ENCODE measurements at places on chromosomes 1 and 21.

DNA sequence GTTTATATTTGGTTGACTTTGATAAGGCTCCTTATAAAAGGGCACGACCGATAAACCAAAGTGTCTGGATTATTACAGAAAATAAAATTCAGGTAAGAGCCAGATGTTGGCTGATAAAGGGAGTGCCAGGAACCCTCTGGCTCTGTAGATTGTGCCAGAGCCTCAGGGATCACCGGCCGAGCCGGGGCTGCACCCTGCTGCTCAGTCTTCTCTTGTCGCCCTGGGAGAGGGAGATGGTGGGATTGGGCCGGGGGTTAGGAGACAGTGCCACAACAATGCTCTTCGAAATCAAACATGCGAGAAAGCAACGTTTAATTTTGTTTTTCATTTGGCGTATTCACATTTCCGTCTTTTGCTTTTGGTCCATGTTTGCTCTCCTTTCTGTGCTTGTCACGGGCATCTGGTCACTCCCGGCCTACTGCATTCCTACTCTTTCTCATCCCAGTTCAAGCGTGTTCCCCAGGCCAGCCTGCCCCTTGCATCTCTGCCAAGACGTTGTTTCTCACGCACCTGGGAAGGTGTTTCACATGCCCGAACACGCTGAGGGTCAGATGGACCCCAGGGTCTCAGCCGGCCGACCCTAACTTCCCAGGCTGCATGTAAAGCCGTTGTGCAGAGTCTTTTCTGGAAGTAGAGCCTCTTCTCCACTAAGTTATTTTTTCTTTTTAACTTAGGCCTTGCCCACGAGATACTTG, 18.8 kb upstream of the C2CD2 start:
- DNase-seq = no peak

DNA sequence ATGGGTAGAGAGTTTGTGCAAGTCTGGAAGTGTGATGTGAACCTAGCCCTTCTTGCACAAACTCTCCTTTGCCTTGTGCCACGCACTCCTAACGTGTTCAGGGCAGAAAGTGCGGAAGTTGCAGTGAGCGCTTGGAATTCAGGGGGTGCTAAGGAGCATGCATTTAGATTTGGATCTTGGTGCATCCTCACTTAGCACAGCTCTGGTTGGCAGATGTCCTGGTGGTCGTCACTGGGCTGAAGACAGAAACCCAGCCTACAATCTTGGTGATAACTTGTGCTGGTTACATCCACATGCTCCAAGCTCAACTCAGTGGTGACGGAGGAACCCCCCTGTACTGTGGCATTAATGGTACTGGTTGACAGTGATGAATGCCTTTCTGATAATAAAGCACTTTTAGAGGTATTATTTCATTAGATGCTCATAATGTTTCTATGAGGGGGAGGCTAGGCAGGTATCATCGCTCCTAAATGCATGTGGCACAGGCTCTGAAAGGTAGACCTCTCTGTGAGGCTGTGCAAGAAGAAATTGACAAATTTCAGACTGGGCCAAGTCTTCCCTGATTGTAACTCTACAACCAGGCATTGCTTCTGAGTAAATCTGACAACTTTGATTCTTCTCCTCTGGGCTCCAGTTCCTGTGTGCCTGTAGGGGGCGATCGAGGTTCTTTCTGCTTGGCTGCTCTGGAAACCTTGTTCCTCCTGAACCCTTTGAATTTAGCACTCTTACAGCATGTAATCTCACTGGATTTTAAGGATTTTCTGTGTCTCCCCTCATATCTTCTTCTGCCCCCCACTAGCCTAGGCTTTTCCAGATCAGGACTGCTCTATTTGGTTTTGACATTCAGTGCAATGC, 40.6 kb downstream of the MAPKAPK2 start:
- DNase-seq = peak; percentile 30

DNA sequence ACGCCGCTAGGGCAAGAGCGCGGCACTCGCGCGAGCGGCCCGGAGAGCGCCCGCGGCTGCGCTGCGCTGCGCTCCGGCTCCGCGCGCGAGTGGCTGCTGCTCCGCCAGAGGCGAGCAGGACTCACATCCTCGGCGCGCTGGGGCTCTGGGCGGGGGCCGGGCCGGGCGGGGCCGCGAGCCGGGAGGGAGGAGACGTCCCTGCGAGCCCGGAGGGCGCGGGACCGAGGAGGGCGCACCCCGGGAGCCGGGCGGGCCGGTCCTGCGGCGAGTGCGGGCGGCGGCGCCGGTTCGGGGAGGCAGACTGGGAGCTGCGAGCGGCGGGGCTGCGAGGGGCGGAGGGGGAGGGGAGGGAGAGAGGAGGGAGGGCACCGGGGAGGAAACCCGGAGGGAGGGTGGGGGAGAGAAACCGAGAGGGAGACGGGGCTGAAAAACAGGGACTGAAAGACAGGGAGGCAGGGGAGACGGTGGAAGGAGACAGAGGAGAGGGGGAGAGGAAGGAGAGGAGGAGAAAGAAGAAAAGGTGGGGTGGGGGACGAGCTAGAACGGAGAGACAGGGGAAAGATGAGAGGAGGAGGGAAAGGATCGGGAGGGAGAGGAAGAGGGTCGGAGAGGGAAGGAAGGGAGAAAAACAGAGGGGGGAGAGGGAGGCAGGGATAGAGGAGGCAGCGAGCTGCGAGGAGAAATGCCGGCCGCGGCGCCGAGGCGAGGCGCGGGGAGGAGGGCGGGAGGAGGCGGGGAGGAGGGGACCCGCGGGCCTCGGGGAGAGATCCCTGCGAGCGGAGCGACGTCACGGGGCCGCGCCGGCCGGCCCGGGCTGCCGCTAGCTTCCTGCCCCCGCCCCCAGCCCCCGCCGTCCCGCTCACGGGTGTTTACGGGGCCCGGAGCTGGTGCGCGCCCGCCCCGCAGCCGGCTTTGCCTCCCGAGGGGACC, at the start of gene CAMK2N1:
TSS of gene CAMK2N1 (minus strand) at position 684 of the 930 bp plus-strand sequence. CDS start 831 bp downstream, outside the sequence.
- DNase-seq = peak; percentile 37

GRCh38 chr1:203361945-203362719, 11.2 kb upstream of the FMOD start:
- no peak for DNase-seq

GRCh38 chr1:81880781-81881180, 80.0 kb downstream of the ADGRL2 start:
- no peak for DNase-seq

DNA sequence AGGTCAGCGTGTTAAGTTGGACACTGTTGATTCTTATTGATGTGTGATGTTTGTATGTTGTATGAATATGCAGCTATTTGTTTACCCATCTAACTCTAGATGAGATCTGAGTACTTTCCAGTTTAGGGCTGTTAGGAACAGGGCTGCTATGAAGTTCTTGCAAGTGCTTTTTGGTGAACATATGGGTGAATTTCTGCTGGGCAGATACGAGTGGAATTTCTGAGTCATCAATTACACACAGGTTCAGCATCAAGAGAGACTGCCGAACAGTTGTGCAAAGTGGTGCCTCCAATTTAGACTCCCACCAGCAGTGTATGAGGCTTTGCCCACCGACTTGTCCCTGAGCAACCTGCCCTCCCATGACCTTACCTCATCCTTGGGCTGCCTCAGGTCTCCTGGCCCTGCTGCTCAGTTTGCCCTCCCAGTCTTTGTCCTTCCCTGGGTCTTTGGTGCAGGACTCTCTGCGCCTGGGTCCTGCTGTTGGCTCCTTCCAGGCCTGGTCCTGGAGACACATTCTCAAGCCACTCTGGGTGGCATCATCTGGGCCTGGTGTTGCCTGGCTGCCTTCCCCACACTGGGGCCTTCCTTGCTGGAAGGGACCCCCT, 343.6 kb downstream of the PTPRU start:
- DNase-seq = no peak

DNA sequence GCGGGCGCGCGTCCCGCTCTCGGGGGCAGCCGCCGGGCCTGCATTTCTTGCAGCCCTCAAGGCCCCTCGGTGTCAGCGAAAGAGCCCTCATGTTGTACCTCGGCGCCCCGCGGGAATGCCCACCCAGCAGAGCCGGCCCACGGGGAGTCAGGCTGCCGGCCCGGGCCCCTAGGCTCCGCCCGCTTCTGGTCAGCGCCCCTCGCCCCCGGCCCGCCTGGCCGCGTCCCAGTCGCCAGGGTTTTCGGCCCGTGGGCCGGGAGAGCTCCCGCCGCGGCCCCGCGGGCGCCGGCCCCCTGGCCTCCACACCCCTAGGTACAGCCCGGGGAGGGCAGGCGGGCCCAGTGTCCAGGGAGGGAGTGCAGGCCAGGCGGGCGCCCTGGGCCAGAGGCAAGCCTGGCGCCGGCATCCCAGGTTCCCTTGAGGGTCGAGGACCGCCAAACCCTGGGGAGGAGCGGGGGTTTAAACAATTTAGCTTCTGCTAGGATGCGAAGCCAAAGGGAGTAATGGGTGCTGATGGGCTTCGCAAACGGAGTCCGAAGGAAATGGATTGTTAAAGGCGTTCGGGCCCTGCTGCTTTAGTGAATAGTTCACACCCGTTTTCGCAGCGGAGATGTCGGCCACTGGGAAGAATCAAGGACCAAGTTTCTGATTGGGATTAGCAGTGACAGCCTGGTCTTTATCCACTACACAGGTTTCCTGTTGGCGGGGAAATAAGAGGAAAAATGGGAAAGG, 486 bp upstream of the KCNA3 start:
- no peak for DNase-seq

DNA sequence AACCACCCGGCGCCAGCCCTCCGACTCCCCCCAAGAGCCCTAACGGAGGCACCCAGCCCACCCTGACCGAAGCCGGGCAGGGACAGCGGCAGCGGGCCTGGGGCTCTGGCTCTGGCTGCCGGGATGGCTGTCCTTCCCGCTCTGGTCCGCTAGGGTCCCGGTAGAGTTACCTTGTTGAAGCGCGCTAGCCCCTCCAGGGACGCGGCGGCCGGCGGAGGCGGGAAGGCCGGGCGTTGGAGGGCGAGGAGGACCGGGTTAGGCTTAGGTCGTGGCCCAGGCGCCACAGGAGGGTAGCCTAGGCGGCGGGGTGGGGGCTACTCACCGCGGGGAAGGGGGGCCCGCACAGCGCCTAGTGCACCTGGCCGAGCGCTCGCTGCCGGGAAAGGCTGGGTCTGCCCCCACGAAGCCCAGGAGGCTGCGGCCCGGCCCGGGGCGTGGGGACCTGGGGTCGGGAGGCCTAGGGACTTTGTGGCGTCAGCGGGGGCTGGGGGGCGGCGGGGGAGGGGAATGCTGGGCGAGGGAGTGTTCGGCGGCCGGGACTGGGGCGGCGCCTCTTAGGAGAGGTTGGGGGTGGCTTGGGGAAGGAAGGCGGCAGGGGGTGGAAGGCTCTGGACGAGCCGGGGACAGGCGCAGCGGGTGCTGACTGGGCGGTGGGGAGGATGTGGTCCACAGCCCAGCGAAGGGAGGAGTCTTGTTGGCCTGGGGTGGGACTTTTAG, at the start of gene TRIM17:
TSS of gene TRIM17 (minus strand) at position 645 of the 717 bp plus-strand sequence. CDS start 1,789 bp downstream, outside the sequence.
- no peak for DNase-seq

GRCh38 chr1:58893257-58893869, 109.5 kb upstream of the JUN start:
- no peak for DNase-seq

DNA sequence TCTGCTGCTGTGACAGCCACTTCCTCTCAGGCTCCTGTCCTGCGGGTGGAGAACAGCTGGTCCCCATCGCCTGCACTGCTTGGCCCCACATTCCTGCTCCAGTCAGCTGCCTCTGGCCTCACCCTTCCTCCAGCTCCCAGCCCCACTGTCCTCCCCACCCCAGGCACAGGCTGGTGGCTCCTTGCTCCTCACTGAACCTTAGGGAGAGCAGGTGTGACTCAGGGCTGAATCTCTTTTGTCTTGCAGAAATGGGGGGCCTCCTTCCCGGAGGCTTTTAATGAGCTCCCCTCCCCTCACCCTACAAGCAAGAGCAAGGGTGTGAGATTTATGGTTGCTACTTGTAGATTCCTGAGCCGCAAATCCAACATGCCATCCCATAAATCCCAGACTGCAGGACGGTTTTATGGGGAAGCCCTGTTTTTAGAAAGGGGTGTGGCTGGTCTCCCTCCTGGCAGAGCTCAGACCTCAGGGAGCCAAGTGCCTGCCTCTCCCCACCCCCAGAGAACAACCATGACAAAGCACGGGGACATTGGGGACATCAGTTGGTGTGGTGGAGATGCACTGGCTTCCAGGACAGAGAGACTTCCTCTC, 15.2 kb downstream of the CDK18 start:
- DNase-seq = no peak

DNA sequence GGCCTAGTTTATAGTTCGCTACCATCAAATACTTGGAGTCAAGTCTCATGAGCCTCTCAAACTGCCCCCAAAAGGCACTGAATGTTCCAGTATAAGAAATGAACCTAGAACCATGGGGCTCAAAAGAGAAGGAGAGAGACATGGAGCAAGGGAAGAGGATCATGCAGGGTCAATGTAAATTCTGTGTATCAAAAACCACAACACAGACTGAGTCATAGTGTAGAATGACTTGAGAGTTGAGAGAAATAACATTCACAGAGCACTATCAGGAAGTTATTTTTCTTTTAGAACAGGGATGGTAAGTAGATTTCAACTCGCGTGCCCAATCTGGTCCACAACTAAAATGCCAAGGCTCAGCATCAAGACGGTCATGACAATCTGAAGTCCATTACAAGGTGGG, 59.8 kb downstream of the GNG12 start:
- no peak for DNase-seq

GRCh38 chr21:34220556-34221195, 143.1 kb upstream of the KCNE2 start:
- no peak for DNase-seq

DNA sequence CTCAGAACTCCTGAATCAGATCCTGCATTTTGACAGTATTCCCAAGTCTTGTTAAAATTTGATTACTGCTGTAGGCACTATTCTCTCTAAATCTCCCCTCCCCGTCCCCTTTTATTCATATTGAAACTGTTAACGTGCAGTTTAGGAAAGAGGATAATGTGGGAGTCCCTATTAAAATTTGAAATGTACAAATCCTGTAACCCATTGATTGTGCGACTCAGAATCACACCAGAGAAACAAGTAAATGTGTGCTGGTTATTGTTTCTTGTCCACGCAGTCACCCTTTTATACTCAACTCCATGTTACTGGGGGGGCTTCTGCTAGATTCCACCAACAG, 584 bp upstream of the LTN1 start:
- DNase-seq = no peak

GRCh38 chr1:107051266-107051665, 5.2 kb upstream of the PRMT6 start:
- DNase-seq = no peak

DNA sequence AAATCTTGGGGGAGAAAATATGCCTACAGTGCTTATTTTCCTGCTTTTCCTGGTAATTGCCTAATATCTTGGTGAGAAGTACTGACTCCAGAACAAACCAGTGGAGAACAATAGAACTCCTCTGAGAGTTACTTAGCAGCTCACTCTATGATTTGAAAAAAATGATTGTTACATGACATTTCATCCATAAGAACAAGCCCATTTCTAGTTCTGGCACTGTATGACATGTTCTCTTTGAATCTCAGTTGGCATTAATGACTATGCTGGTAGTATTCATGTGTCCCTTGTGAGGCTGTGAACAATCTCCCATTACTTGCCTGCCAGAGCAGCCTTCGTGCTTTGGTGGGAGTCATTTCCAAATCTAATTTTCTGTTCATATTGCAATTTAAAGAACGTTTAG, 58.0 kb downstream of the CLIC4 start:
- DNase-seq = no peak

- no peak for DNase-seq
Measured at GRCh38 chr1:85550784-85551516, 29.6 kb upstream of the CCN1 start.
